ENCODE measurements at places on chromosomes 3 and 15. TPM values are rescaled to one million over a fixed set of nuclear protein-coding genes. Genes with fewer than 3 reads are reported as not detected.

DNA sequence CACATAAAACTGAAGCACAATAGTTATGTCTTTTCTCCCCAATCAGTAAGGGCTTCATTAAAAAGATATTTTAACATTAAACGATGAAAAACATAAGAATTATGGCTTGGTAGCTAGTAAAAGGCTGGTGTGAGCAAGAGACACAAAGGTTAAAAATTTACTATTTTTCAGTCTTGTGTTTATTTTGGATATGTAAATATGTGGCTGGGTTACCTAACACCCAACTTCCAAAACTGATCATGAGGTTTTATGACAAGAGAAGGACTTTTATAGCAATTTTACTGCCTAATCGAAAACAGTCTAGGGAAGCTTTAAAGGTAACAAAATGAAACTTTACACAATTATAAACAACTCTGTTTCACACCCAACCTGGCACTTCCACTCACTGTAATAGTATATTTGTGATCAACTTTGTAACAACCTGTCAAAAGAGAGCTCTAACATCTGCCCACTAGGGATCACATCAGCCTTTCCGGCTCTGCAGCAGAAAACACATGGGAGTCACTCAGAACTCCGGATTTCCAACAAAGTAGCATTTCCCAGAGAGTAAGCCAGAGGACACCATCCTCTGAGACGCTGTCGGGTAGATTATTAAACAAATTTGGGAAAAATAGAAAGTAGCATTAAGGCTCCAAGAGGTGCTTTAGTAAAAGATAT, 123.4 kb upstream of the C2CD4B start:
- DNase-seq, result no peak

- no peak for DNase-seq
Observed at GRCh38 chr15:45435124-45435903, 57.0 kb upstream of the GATM start.

- DNase-seq, result no peak
Observed at GRCh38 chr15:51493892-51494291, 128.7 kb downstream of the DMXL2 start.

- DNase-seq, result peak; percentile 8
Observed at GRCh38 chr3:56593455-56594158, 36.6 kb downstream of the CCDC66 start.

- peak; percentile 59 for DNase-seq
Observed at GRCh38 chr3:4976109-4976508, 3.1 kb upstream of the BHLHE40 start.

DNA sequence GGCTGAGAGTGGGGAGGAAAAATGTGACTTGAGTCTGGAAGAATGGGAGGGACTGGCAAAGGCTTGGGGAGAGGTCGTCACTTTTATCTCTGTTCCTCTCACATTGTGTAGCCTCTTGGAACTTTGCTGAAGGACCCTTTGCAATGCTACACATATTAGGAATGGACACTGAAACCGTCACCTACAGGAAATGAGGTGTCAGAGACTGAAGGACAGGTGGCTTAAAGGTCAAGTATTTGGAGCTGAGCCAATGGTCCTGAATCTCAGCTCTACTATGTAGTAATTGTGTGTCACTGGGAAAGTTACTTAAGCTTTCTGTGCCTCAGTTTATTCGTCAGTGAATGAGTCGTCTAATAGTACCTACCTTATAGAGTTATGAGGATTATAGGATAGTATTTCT, 14.7 kb downstream of the MCTP2 start:
- DNase-seq, result no peak

- no peak for DNase-seq
Observed at GRCh38 chr3:139564294-139564861, 24.8 kb upstream of the RBP1 start.

GRCh38 chr15:66907826-66908743, 157.3 kb upstream of the SMAD3 start:
- no peak for DNase-seq

- no peak for DNase-seq
Observed at GRCh38 chr3:189304465-189305351, 132.9 kb downstream of the TPRG1 start.

DNA sequence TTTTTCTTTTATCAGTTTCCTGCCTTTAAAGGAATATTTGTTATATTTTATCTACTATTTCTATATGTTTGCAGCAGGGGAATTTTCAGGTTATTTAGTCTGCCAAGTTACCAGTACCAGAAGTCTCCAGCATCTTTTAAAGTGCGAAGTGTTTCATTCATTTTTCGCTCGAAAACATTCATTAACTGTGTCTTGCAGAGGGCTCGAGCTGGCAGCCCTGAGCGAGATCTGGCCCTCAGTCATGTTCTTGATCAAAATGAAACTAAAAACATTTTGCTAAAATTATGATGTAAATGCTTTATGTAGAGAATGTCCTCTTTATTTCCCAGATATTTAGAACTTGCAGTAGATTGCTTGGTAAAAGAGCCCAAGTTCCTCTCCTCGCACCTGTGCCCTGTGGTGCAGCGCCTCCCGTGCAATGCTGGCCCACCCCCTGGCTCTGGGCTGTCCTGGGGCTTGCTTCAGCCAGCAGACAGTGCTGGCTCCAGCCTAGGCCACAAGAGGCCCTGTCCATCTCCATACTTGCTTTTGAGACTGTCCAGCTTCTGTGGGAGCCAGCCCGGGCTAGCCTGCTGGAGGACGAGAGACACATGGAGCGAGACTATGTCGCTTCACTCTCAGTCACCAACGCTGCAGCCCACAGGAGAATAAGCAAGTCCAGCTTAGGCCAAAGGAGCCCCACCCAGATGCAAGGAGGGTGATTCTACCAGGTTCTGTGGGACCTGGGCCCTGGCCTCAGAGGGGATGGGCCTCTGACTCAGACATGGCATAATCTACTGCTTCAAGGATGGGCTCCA, 71.9 kb upstream of the PRR23E start:
- DNase-seq, result no peak

The CD47 gene
- 85.2 TPM for total RNA-seq

The NME9 gene
- total RNA-seq, result not detected

The ANAPC13 gene
- total RNA-seq, result 33.5 TPM

The SLC27A2 gene
- 16.0 TPM for total RNA-seq

The B3GALNT1 gene
- 14.0 TPM for total RNA-seq

The POLQ gene
- 20.7 TPM for total RNA-seq

All from activated naive CD8-positive, alpha-beta T cell treated with anti-CD3 and anti-CD28 coated beads for 36 hours (primary cell).